Activated naive CD4-positive, alpha-beta T cell treated with anti-CD3 and anti-CD28 coated beads, Interleukin-2, amount 10 ng/mL, durations not matched to agents 5 hours and 36 hours (primary cell): ENCODE measurements at places on chromosomes 16 and 17. TPM values are rescaled to one million over a fixed set of nuclear protein-coding genes. Genes with fewer than 3 reads are reported as not detected.

Gene ITGB4
- total RNA-seq, result 1.6 TPM

Gene HP
- not detected for total RNA-seq

Gene KCNJ2
- total RNA-seq, result not detected

Gene NTHL1
- 21.4 TPM for total RNA-seq

Gene NPIPA3
- total RNA-seq, result 6.1 TPM

Gene HSPB9
- not detected for total RNA-seq

Gene SPATA22
- total RNA-seq, result not detected

Gene PERCC1
- not detected for total RNA-seq

Gene ACOX1
- 26.4 TPM for total RNA-seq

Gene AGRP
- total RNA-seq, result not detected

Gene FNDC8
- total RNA-seq, result not detected

Gene VMO1
- total RNA-seq, result not detected

Gene COPZ2
- total RNA-seq, result 5.9 TPM

Gene ARL17A
- 22.5 TPM for total RNA-seq

Gene PRAC2
- not detected for total RNA-seq

Gene MARVELD3
- not detected for total RNA-seq

Gene MEIOB
- not detected for total RNA-seq

Gene RNF166
- 182 TPM for total RNA-seq

Gene SLC5A11
- not detected for total RNA-seq

Gene HIGD1B
- not detected for total RNA-seq

Gene MYH3
- 4.4 TPM for total RNA-seq

Gene PHOSPHO1
- total RNA-seq, result not detected

Gene PSMD3
- total RNA-seq, result 73.3 TPM

Gene SMTNL2
- total RNA-seq, result not detected

Gene CCT6B
- total RNA-seq, result 1.0 TPM

Gene KRTAP3-2
- not detected for total RNA-seq

Gene CHRNE
- 0.23 TPM for total RNA-seq

Gene SLC12A3
- total RNA-seq, result not detected

Gene HSF4
- total RNA-seq, result 227 TPM

Gene SYNGR3
- total RNA-seq, result 2.2 TPM

Gene SEC14L5
- 0.14 TPM for total RNA-seq
